Activated CD4-positive, CD25-positive, alpha-beta regulatory T cell treated with anti-CD3 and anti-CD28 coated beads, Interleukin-2, amount 50 U/mL, for 16 hours (primary cell): ENCODE measurements at places on chromosomes 13 and 19.

DNA sequence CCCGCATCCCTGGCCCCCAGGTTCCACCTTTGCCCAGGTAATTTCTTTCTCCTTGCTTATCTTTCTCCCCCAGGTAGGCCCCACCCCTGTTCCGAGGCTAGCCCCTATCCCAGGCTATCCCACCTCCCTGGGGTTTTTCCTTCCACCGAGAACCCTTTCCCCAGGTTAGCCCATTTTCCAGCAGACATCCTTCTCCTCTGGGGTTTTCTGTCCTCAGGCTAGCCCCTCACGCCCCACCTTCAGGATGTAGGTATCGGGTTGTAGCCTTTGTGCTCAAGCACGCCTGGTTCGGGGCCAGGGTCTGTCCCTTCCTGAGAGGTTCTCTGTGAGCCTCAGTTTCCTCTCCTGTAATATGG is 837 bp downstream of the FSD1 start:
- no peak for DNase-seq

GRCh38 chr19:16957151-16957701 is 68.4 kb downstream of the F2RL3 start:
- no peak for DNase-seq

GRCh38 chr19:15812060-15812722 is 3.3 kb downstream of the OR10H1 start:
- no peak for DNase-seq

GRCh38 chr13:111548805-111549204 is 228.4 kb downstream of the TEX29 start:
- DNase-seq, result no peak

DNA sequence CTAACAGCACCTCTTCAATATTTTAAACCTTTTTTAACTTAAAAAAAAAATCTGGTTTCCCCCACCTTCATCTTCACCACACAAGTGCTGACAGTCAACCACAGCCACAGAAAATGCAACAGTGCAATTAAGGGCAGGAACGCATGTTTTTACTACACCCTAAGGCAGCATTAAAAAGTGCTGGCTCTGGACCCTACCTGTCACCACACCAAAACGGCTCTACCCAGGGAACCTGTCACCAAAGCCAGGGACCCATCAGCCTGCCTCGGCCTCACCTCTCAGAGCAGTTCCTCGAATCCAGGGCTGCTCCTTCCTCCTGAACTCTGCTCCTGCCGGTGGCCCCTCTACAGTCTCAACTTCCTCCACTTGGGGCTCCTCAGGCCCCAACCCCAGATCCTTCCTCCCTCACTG is 22.5 kb upstream of the SLC35E1 start:
- DNase-seq, result no peak
